ENCODE measurements at places on chromosomes 4 and X.
A peak's percentile ranks its signal among the peaks of the same experiment; 100 is the strongest.

DNA sequence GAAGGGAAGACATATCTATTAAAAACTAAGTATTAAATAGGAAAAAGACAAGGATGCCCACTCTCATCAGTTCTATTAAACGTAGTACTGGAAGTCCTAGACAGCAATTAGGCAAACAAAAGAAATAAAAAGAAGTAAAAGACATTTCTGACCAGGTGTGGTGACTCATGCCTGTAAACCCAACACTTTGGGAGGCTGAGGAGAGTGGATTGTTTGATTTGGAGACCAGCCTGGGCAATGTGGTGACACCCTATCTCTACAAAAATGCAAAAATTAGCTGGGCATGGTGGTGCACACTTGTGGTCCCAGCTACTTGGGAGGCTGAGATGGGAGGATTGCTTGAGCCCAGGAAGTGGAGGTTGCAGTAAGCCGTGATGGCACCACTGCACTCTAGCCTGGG lies 1071.8 kb downstream of the FAT4 start:
- DNase-seq: no peak

DNA sequence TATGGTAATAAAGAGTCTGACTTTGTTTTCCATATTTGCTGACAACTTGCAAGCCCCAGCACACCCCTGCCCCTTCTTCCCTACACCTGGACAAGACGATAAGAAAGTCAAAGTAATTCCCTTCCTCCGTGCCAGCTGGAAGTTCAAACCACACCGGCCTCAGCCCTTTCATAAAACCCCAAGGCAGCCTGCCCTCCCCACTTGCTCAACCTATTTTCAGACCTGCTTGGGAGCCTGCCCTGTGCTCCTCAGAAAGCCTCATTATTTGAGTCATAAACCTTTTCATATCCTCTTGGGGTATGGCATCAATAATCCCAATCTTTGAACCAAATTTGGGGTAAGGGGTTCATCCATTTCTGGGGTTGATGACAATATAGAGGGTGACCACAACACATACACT lies 29.5 kb downstream of the NIPAL1 start:
- no peak for DNase-seq

DNA sequence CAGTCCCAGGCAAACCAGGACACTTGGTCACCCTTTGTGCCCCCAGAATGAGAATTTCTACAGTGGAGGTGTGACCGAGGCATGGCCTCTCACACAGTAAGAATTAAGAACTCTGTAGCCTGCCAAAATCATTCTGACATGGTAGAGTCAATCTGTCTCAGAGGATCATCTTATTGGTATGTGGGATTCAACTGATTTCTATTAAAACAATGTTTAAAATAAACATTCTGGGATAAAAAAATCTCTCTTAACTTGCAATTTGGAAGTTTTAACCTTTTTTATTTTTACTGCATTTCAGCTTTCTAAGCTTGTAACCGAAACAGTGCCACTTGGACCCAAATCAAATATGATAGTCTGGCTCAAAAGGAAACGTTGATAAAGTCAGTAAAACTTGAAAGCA lies 165.4 kb upstream of the LDB2 start:
- peak; percentile 83 for DNase-seq

- no peak for DNase-seq
Measured at GRCh38 chr4:185839770-185840169, 27.8 kb upstream of the SORBS2 start.

Data from EL (cell line).